ENCODE measurements at places on chromosomes 5 and 9.

DNA sequence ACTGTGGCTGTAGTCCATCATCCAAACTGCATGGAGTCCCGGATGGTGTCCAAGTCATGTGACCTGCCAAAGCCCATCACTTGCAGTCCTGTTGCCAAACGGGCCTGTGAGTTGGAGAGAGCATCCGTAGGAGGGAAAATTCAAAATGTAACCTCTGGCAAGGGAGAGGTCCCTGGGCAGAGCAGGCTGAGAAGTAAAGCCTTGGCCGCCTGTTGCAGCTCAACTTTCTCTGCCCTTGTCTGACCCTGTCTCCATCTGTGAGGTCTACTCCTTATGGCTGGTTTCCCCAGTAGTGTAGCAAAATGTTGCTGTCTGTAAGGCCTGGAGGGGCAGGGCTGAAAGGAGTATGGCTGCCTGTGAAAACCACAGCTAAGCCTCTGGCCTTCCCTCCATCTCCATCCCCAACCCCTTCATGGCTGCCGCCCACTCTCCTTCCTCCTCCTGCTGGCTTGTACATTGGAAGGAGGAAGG, 163.5 kb downstream of the SEMA6A start:
- peak; percentile 45 for DNase-seq

DNA sequence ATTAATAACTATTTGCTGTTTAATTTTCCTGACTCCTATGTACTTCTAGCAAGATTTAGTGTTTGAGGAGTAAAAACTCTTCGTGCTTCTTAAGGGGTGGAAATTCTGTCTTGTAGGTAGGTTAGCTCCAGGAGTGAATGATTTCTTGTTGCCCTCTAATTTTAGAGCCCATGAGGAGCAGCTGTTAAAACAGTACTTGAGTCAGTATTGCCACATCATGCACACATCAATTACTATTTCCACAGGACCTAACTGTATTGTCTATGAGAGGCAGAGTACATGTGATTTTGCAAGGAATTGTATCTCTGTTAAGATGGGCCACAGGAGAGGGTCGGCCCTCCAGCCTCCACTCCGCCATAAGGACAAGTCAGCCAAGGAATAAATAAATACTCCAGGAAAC, 91.2 kb downstream of the PDZD2 start:
- no peak for DNase-seq

DNA sequence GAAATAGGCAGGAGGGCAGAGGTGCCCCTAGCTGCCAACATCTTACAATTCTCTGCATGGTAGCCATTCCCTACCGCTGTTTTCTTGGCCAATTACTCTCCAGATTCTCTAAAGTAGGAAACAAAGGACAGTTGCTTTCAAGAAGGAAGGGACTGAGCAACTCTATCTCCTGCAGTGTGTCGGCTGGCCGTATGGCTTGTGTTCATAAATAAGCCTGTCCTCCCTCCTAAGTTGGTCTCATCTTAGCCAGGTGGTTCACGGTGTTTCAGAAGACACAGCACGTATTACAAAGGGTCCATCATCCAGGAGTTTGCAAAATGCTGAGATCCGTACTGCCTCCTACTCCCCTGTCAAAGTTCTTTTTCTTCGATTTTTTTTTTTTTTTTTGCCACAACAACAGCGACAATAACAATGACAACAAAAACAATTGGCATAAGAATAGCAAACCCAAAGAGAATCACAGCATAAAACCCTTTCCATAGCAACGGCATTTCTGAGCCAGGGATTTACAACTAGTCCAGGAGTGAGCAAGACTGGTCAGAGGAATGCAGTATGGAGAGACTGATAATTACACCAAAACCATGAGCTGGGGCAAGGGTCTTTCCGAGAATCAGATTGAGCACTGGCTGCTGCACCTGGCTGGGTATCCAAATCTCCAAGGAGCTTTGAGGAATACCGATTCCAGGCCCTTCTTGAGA, 212.8 kb downstream of the SLIT3 start:
- DNase-seq = no peak

DNA sequence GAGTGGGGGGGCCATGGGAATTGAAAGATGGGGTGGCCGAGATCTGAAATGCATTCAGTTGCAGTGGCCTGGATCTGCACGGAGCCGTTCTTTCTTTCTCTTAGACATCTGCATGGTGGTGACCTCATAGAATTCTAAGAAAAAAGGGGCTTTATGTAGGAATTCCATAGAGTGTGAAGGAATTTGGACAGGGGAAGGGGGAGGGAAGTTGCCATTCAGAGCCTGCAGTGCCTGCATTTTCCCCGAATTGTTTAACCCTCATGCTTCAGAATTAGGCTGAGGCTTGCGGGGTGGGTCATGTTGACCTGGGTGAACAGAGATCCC, 4.9 kb downstream of the NEK6 start:
- DNase-seq = no peak

- DNase-seq = no peak
Measured at GRCh38 chr5:159891371-159891770, 24.9 kb upstream of the ADRA1B start.

GRCh38 chr5:68148096-68148495, 67.5 kb upstream of the PIK3R1 start:
- no peak for DNase-seq

DNA sequence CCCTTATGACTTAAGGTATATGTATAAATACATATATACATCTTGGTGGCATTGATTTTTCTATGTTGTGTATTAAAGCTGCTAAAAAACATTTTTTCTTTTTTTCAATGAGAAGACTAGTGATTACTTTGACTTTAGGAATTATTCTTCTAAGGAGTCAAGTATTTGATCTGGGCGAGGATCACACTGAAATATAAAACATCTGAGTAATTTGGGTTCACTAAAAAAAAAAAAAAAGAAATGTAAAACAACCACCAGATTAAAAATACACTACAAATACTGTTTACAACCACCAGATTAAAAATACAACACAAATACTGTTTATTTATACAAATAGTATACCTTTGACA, 9.0 kb downstream of the UBAP1 start:
- DNase-seq = no peak
